Stimulated activated CD8-positive, alpha-beta memory T cell treated with anti-CD3 and anti-CD28 coated beads, Interleukin-4, amount 100 ng/mL, for 4 hours (primary cell): ENCODE measurements at places on chromosomes 13 and 19.
A peak's percentile ranks its signal among the peaks of the same experiment; 100 is the strongest.

- DNase-seq, result no peak
These were observed 23.3 kb downstream of the WTIP start for GRCh38 chr19:34504809-34505291.

DNA sequence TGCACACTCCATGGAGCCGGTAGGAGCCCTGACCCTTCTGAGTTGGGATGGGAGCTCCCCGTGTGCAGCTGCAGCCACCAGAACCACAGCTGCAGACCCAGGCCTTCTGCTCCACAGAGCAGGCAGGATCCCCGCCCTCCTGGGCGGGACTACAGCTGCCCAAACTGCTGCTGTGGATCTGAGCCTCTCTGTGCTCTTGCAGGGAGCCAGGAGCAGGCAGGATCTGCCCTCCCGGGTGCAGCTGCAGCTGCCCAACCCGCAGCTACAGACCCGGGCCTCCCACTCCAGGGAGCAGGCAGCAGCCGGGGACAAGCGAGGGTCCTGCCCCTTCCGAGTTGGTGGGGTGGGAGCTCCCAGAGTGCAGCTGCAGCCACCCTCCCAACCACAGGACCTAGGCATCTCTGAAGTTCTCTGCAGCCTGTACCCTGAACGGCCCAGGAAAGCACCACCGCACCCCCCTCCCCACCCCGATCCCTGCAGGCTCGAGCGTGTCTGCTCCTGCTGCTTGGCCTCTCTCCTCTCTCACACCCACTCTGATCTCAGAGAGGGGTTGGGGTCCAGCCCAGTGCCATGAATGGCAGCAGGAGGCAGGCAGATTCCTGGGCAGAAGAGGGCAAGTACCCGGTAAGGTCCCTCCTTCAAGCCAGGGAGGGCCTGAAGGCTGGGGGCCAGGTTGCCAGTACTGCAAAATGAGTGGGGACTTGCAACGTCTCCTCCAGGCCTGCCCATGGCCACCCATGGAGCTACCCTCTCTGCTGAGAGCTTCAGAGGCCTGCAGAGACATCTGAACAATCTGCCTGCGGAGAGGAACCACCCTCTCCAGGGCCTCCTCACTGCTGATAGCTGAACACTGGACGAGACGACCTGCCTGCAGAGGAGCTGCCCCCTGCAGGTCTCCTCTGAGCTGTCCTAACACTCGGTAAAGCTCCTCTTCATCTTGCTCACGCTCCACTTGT, 16.4 kb upstream of the EMP3 start:
- no peak for DNase-seq

DNA sequence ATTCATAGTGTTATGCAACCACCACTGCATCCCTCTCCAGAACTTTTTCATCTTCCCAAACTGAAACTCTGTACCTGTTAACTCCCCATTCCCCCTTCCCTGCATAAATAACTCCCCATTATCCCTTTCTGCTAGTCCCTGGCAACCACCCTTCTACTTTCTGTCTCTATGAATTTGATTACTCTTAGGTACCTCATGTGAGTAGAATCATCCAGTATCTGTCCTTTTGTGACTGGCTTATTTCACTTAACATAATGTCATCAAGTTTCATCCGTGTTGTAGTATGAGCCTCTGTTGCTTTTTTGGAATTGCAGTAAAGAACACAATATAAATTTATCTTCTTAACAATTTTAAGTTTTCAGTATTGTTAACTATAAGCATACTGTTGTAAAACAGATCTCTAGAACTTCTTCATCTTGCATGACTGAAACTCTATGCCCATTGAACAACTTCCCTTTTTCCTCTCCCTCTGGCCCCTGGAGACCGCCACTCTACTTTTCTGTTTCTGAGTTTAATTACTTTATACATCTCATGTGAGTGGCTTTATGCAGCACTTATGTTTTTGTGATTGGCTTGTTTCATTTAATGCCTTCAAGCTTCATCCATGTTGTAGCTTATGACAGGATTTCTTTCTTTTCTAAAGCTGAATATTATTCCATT, 87.3 kb upstream of the ABCC4 start:
- DNase-seq, result no peak

- no peak for DNase-seq
These were observed 9.8 kb upstream of the CNMD start for GRCh38 chr13:52749419-52749818.

DNA sequence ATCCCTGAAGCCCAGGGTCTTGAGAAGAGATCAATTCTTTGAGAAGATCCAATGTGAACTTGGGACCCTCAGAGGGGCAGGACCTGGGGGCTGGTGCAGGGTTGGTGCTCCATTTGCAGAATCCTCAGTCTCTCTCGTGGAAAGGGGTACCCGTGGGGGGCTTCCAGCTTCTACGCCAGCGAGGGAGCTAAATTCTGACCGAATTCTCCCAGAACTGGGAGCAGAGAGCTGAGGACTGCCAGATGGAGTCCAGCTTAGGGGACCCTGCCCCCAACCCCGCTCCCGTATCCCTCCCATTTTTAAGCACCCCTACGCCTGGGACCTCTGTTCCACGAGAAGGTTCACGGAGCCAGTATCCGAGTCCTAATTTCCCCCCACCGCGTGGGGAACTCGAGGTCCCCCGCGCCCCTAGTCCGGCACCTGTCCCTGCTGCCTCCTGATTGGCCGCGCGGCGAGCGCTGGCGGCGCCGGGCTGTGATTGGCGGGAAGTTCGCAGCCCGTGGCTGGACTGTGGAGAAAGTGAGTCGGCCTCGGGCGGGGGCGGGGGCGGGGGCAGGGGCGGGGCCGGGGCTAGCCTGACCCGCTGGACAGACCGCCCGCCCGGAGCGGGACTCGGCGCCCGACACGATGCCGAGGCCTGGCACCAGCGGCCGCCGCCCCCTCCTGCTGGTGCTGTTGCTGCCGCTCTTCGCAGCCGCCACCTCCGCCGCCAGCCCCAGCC, 4.4 kb upstream of the LTBP4 start:
- DNase-seq, result no peak

DNA sequence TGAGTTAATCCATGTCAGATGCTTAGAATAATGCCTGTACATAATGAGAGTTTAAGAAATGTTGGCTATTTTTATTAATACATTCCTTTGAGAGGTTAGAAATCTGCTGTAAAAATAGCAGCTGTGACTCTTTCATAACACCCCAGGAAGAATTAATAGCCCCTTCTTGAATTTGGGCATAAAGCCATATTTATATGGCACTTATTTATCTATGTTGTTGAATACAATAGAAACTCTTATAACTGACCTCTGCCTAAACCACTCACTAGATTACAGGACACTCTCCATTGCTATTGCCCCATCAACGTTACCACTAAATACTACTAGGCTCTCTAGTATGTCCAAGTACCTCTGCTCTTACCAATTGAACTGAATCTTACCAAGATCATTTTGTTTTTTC, 16.3 kb downstream of the NEK5 start:
- no peak for DNase-seq

DNA sequence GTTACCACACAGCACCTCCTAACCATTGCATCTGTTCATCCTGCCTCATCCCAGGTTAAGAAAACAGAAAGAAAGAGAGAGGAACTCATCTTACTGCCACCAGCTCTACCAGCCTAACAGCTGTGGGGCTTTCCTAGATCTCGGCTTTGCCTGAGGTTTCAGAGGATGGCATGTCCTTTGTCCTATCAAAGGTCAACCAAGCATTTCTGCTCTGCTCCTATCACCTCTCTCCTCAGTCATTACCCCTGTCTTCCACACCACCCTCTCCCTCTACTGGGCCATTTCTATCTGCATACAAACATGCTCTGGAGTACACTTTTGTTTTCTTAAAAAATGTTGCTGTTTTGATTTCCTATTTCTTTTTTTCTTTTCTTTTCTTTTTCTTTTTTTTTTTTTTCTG, 393.3 kb downstream of the IRS2 start:
- no peak for DNase-seq

- no peak for DNase-seq
These were observed 111.7 kb downstream of the GNG7 start for GRCh38 chr19:2590630-2591399.

GRCh38 chr13:111846391-111847159, 220.4 kb upstream of the SOX1 start:
- no peak for DNase-seq

- DNase-seq, result no peak
These were observed 6.1 kb downstream of the NOSIP start for GRCh38 chr19:49574206-49574755.

GRCh38 chr19:7393459-7393858, 44.7 kb downstream of the ARHGEF18 start:
- no peak for DNase-seq

- no peak for DNase-seq
These were observed 34.2 kb downstream of the NALCN start for GRCh38 chr13:101382086-101382485.

DNA sequence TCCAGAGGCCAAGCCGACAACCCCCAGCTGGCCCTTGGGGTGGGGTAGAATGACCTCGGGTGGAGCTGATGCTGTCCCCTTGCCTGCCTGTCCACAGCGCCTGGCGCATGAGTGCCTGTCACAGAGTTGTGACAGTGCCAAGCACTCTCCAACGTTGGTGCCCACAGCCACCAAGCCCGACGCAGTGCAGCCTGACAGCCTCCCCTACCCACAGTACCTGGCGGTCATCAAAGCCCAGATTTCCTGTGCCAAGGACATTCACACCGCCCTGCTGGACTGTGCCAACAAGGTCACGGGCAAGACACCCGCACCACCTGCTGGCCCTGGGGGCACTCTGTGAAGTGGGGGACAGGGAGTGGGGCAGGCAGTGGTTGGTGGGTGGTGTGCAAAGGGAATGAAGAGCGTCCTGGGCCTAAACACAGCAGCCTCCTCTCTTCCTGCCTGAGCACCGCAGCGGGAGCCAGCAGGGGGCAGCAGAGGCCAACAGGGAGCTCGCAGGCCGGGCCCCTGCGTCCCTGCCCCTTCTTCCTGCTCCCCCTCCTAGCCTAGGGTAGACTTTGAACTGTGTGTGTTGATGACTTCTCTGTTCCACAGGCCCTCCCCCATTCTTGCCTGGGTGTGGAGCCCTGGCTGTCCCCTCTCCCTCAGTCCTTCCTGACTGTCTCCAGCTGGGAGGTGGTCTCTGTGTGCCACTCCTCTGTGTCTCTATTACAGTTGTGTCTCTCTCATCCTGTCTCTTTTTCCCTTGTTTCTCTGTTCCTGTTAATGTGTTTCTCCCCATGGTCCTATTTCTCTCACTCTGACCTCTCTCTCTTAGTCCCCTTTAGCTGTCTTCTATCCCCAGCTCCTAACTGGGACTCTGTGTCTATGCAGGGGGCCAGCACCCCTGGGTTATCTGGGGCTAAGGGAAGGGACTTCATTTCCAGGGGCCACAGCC, 6.5 kb downstream of the MED29 start:
- DNase-seq, result peak; percentile 82

DNA sequence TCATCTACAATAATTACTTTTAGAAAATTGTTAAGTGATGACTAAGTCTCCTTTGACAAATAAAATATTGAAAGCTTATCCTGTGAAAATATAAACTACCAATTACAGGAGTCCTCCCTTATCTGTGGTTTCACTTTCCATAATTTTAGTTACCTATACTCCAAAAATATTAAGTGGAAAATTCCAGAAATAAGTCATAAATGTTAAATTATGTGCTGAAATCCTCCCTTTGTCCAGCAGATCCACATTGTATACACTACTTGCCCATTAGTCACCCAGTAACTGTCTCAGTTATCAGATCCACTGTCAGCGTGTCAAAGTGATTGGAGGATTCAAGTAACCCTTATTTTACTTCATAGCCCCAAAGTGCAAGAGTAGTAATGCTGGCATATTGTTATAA, 98.1 kb downstream of the SERP2 start:
- DNase-seq, result no peak

- DNase-seq, result no peak
These were observed 36.7 kb downstream of the ZAR1L start for GRCh38 chr13:32278426-32278825.

DNA sequence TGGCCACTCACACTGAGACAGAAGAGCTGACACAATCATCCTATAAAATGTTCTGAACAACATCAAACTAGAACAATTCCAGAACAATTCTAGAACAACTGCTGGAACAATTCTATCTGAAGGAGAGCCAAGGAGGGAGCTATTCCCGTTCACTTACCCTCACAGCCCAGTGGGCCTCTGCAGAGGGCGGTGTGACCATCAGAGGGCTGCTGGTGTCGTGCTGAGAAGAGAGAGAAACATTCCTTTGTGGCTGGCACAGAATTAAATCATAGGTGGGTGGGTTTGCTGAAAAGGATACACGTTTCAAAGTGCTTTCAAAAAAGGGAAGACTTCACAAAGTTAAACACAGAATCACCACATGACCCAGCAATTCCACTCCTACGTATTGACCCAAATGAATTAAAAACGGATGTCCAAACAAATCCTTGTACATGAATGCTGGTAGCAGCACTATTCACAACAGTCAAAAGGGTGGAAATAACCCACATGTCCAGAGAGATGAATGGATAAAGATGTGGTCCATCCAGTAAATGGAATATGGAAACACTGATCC, 34.9 kb downstream of the EPS15L1 start:
- no peak for DNase-seq

- DNase-seq, result no peak
These were observed 70.6 kb upstream of the POMP start for GRCh38 chr13:28588296-28588695.

- DNase-seq, result no peak
These were observed 4.4 kb upstream of the TBXA2R start for GRCh38 chr19:3610745-3611717.

DNA sequence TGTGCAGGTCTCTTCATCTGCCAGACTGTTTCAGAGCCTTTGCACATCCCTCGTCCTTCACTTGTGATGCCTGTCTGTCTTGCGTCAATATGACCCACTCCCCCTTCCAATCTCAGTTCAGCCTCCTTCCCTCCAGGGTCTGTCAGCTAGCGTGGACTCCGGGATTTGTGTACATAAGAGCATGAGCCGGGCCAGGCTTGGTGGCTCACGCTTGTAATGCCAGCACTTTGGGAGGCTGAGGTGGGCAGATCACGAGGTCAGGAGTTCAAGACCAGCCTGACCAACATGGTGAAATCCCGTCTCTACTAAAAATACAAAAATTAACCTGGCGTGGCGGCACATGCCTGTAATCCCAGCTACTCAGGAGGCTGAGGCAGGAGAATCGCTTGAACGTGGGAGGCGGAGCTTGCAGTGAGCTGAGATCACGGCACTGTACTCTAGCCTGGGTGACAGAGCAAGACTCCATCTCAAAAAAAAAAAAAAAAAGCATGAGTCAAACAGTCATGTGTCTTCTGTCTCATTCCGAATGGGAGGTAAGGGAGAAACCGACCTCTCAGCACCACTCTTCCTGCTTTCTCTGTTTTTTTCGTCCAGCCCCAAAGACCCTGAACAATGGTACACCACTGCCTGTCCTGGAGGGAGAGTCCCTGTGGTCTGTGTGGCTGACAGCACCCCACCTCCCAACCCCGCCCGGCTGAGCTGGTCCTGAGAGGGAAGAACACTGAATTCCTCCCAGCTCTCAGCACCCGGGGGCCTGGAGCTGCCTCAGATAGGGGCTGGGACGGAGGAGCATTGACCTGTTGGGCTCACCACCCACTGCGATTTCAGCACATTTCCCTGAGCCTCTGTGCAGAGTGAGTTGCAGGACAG, 2.4 kb upstream of the SIGLEC9 start:
- DNase-seq, result no peak

DNA sequence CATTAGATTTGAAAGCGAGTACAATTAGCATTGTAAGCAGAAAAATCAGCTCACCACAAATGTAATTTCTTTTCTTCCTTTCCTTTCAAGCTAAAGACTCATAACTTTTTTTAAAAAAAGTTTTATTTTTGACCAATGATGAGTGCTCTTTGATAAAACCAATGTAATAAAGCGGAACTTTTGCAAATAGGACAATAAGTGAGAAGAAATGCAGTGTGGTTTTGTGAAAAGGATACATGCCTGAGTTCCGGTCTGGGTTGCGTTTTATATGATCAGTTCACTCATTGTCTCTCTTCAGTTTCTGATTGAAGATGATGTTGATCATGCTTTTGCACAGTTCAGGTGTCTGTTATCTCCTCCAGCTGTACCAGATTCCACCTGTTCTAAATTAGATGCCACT, 274.4 kb downstream of the KLF12 start:
- no peak for DNase-seq
